ENCODE measurements at places on chromosomes 1 and 21.

GRCh38 chr1:195584870-195585624 is 1023.2 kb downstream of the KCNT2 start:
- DNase-seq: no peak

GRCh38 chr1:94115254-94115899 is 5.6 kb downstream of the ABCA4 start:
- DNase-seq: no peak

DNA sequence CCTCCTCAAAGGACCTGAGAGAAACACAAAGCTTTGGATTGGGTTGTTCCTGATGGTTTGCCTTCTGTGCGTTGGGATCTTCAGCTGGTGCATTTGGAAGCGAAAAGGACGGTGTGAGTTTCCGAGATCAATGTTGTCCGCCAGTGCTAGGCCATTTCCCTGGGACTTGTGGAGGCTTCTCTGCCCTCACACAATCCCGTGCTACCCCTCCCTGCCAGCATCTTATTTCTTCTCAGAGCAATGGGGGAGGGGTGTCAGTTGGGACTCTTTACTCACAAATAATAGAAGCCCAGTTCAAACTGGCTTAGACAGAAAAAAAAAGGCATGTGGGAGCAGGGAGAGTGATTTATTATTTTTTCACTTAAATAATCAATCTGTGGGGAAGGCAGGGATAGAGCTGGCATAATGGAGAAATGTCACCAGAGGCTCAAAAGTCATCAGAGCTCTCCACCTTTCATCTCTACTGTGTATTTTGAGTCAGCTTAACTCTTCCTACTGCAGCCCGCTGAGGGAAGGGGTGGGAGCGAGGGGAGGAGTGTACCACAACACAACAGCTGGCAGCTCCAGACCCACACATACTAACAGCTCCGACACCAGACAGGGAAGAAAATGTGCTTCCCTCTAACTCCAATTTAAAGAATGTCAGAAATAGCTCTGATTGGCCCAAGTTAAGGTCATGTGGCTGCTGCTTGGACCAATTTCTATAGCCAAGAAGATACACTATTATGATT is 22.4 kb downstream of the LY9 start:
- DNase-seq: no peak

GRCh38 chr21:36968414-36968813 is 1.9 kb upstream of the HLCS start:
- no peak for DNase-seq

GRCh38 chr1:58816747-58817221 is 32.9 kb upstream of the JUN start:
- no peak for DNase-seq

DNA sequence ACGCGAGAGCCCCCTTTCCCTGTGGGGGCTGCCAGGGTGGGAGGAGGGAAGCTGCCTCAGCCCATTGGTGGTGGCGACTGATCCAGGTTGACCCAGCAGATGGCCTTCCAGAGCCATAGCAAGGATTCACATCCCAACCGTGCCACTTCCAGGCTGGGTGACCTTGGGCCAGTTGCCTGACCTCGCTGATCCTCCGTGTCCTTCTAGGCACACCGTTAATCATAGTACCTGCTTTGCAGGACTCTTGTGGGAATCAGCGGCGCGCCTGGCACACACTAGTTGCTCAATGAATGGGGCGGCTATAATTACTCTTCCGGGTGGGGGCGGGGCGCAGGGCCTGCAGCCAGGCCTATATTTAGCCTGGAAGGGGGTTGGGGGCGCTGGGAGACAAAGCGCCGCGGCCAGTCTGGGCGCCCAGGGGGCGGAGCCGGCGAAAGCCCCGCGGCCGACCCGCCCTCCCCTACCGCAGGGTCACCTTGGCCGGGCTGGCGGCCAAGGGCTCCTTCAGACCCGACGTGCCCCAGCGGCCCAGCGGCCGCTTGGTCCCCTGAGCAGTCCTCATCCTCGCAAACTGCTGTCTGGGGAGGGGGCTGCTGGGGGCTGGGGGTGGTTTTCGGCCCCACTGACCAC is 5.1 kb downstream of the HSPB7 start:
- no peak for DNase-seq
